Sigmoid colon (tissue), 7 donors: ENCODE measurements at places on chromosomes 2 and 18. TPM values are rescaled to one million over a fixed set of nuclear protein-coding genes. Genes with fewer than 3 reads are reported as not detected.

The VSNL1 gene
- not detected for total RNA-seq

The NTSR2 gene
- not detected for total RNA-seq

The RAB6D gene
- total RNA-seq: not detected

The CXCR1 gene
- not detected for total RNA-seq

GRCh38 chr2:27566628-27567027, 16.2 kb upstream of the ZNF512 start:
- no peak for DNase-seq

- DNase-seq: no peak
Observed at GRCh38 chr2:58512878-58513277, 271.8 kb upstream of the FANCL start.

GRCh38 chr2:102061286-102061699, 69.5 kb downstream of the IL1R2 start:
- no peak for DNase-seq

DNA sequence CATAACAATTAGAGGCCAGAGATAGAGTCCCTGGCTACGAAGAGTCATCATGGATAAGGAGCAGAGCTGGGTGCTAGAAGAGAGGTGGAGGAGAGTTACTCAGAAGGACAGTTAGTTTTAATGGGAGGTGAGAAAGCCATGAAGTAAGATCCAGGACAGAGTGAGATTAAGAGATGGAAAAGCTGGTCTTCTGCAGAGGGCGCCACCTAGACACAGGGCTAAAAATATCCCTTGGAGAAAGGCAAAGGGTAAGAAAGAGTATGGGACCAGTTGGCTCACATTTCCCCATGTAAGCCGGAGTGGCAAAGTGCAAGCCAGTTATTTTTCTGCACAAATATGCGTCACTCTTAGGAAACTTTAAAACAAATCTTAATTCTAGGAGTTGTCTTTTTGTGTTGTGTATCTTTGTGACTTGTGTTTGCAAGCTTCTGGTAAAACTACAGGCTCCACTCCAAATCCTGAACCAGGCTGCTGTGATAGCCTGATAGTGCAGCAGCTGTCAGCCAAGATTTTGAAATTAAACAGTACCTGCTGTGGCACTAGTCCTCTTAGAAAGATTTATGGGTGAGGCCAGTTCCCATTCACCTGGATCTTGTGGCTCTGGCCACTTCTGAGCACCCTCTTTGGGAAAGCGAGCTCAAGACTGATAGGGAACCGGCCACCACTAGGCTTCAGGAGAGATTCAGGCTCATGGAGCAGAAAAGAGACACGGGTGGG, 204.2 kb downstream of the TPGS2 start:
- DNase-seq: no peak

DNA sequence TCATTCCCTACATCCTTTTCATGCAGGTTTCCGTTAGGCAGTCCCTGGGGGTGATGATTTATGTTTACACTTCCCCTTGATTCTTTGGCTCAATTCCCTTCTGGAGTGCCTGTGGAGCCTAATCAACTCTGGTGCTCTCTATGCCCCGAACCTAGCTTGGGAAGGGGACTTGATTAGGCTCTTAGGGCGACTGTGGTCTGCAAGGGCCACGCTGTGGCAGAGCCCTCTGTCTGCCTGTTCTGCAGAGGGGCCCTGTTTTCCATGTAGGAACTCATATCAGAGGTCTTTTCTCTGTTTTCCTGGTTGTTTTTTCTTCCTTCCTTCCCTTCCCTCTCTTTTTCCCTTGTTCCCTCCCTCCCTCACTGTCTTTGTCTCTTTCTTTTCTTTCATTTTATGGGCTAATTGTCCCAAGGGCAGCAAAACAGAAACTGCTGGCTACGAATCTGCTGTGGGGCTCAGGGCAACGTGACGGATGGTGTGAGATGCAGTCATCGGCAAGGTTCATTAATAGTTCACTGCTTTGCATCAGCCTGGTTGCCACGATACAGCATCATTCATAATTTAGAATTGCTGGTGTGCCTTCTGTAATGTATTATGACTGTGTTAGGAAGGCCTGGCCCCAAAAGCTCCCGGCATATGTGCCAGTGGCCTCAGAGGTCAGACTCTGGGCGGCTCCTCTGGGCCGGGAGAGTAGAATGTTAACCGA, 134.5 kb downstream of the NAPG start:
- DNase-seq: no peak
